CD4-positive, alpha-beta T cell treated with Interleukin-21 for 1 hour (primary cell): ENCODE measurements at places on chromosomes 2 and 18.
A peak's percentile ranks its signal among the peaks of the same experiment; 100 is the strongest.

DNA sequence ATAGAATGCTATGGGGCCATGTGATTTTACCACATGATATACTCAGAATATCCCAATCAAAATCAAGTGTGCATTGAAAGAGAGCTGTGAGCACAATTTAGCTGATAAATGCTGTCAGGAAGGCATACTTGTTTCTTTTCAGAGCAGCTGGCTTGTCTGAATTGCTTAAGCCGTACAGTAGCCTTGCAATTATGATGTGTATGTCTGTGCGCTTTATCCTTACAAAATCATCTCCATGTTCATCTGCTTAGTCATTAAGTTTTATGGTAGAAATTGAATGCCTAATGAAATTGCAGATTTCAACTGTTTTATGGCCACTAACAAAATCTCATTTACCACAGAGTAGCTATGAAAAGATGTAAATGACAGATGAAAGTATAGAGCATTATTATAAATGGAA is 346.0 kb upstream of the DLGAP1 start:
- no peak for DNase-seq

DNA sequence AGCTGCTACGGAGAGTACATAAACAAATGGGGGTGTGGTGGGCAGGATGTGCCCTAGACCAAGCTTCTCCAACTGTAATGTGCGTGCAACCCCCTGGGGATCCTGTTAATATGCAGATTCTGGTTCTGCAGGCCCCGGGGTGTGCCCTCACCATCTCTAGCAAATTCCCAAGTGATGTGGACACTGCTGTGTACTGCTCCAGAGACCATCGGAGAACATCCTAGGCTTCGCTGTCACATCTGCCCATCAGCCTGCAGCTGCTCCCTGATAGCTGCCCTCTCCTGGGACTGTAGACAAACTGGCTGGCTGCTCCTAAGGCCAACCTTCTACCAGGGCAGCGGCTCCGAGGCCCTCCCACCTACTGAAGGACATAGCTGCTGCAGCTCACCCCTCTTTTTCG is 3.2 kb downstream of the HS1BP3 start:
- no peak for DNase-seq

GRCh38 chr2:203692031-203692710 is 14.3 kb upstream of the CD28 start:
- DNase-seq = no peak

DNA sequence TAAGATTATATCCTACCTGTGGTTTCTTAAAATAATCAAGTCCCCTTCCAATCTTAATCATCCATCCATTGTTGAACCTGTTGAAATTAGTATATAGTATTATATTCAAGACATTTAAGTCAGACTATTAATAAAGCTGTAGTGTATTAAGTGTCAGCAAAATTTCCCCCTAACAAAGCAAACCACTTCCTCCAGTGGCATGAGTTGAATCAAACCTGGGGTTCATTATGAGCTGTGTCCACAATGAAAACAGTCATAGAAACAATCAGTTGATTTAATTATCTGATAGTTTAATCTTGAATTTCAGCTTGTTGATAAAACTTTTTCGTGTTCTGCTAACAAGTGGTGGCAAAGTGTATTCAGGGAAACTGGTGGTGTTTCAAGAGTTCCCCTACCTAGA is 11.3 kb downstream of the MITD1 start:
- DNase-seq = no peak

DNA sequence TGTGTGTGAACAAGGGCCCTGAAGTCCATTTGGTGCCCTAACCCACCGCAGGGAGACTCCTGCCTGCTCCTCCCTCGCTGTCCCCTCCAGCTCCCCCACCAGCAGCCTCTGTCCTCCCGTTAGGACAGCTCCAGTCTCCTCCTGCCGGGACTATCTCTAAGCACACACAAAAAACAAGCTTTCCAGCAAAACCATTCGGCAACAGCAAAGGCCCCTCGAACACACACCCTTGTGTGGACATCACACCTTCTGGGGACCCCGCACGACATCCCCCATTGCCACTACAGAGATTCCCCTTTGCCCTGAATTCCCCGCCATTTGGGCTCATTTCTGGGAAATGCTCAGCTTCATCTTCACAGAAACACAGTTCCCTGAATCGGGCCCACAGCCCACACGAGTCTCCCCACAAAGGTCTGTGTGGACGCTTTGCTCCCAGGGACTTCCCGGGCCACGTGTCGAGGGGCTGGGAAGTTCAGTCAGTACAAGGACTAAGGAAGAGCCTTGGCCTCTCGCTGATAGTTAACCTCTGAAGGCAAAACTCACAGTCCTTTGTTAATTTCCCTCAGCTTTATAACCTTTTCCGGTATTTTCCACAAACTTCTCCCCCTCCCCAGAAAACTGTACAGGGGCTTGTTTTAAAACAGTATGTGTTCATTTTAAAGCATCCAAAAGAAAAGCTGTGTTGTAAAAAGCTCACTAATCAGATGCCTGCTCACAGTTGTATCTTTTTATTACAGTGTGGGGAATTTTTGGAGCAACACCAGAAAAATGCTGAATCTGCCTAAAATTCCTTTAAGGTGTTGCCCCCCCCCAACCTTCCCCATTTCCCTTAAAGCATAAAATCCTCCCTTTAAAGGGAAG is 25.9 kb downstream of the SMAD7 start:
- peak; percentile 48 for DNase-seq

DNA sequence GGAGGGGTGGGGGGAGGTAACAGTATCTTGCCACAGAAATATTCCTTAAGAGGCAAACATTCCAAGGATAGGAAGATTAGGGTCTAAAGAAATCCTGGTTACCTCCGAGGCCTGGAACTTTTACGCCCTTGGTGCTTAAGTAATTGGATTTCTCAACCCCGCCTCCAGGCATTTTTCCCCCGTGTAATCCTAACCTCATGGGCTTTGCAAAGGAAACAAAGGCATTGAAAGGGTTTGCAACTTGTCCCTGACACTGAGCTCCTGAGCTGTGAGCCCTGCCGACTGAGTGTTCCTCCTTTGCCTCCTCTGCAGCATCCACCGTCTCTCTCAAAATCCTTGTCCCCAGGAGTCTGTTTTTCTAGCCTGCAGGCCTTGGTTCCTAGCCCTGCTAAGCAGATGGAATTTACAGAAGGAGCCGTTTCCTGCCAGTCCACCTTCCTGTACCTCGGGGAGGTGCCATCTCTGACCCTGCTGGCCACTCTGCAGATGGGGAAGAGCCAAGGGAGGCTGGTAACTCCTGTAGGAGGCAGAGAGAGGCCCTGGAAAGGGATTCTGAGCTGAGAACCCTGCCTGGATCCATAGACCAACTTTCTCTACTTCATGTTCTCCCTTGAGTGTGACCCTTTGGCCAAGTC is 24.2 kb downstream of the TET3 start:
- no peak for DNase-seq

GRCh38 chr2:47676261-47676926 is 106.6 kb upstream of the MSH6 start:
- DNase-seq = no peak

DNA sequence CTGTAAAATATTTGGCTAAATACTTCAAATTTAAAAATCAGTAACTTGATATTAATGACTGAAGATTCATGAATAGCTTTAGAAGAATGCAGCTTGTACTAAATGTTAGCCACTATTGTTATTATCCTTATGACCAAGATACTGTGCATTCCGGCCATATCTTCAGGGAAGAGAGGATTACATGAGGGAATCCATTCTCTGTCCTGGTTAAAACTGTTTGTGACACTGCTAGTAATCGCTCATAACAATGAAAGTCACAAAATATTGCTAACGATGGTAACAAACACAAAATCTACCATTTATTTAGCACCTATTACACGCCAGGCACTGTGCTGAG is 217.7 kb downstream of the PRKCE start:
- no peak for DNase-seq
